GM23248 (cell line): ENCODE measurements at places on chromosomes 1 and 21. TPM values are rescaled to one million over a fixed set of nuclear protein-coding genes. Genes with fewer than 3 reads are reported as not detected.

The CDK18 gene
- total RNA-seq: not detected in 2 replicates

DNA sequence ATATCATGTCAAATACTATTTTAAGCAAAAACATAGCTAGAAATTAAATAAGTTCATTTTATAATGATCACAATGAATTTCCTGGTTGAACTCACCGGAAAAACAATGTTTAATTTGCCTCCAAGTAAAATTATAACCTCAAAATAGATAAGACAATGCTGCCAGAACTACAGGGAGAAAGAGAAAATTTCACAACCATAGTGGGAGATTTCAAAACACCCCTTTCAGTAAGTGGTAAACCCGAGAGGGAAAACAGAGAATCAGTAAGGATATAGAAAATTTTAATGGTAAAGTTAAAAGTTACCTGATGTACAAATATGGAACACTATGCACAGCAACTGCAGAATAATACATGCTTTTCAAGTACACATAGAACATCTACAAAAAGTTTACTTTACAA is 43.2 kb upstream of the PLA2G4A start:
- H3K27ac ChIP-seq: no peak overlapping the region
- no peaks in the 10 kb centered on the region for H3K36me3 ChIP-seq
- no peak overlapping the region for H3K4me3 ChIP-seq

DNA sequence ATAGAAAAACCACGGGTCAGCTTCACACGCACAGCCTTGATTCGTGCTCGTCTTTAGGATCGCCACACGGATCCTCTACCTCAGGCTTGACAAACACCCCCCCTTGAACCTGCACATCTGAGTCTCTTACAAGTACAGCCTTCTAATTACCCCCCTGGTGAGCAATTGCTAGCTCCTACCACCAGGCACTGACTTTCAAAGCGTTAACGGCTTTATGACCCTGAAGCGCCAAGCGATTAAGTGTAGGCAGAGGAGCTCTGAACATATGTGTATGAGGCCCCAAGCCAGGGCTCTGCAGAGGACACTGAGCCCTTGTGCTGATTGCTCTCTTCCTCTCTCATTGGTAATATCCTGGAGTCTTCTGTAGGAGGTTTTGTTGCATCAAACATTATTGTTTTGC is 55.7 kb upstream of the EPHA8 start:
- no peaks in the 10 kb centered on the region for H3K27me3 ChIP-seq
- H3K4me1 ChIP-seq: peaks cover 17% of the 10 kb centered on the region
- no peak for DNase-seq
- no peak overlapping the region for H3K27ac ChIP-seq
- H3K4me3 ChIP-seq: no peak overlapping the region
- peaks cover 8% of the 10 kb centered on the region; the same call in 1 of the 2 replicates for H3K36me3 ChIP-seq

DNA sequence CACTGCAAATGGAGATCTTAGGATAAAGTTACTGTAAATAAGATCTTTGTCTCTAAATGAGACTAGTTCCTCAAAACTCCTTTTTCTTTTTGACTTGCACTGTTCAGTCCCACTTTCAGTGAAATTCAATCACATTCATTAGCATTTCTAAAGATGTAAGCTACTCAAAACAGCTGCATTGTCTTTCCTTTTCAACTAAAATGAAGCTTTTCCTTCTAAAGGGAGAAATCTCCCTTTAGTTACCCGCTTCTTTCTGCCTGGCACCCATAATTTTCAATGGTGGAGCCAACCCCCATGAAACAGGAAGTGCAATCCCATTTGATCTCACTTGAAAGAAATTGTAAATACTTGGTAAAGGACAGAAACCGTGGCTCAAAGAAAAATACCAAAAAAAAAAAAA is 387.4 kb upstream of the PKN2 start:
- no peak for DNase-seq
- H3K27ac ChIP-seq: no peak overlapping the region
- H3K27me3 ChIP-seq: no peaks in the 10 kb centered on the region
- H3K4me1 ChIP-seq: no peaks in the 10 kb centered on the region

GRCh38 chr21:41973427-41973831 is 19.6 kb upstream of the C2CD2 start:
- H3K4me3 ChIP-seq: no peak overlapping the region
- no peak overlapping the region for H3K27ac ChIP-seq
- H3K4me1 ChIP-seq: no peaks in the 10 kb centered on the region
- no peaks in the 10 kb centered on the region for H3K27me3 ChIP-seq
- H3K36me3 ChIP-seq: no peaks in the 10 kb centered on the region
- no peak for DNase-seq

DNA sequence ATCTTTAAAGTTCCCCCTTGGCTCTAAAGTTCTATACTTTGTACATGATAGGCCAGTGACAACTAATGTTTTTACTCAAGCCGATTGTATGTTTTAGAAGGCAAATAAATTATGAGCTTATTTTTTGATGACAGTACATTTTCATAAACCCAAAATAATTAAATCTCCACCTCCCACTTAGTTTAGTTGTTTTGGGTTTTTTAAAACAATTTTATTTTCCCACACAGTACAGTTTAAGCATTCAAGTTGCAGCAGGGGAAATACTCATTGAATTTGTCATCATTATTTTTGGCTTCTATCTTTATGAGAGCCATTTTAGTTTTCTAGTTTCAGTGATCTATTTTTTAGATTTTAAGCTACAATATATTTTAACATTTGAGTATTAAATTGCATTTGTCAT is 93.6 kb downstream of the OLFML2B start:
- H3K4me1 ChIP-seq: peaks cover 19% of the 10 kb centered on the region
- no peaks in the 10 kb centered on the region for H3K27me3 ChIP-seq
- peak overlapping the region; percentile 56 for H3K27ac ChIP-seq
- no peaks in the 10 kb centered on the region for H3K36me3 ChIP-seq

- H3K27me3 ChIP-seq: no peaks in the 10 kb centered on the region
- no peak for DNase-seq
- no peak overlapping the region for H3K4me3 ChIP-seq
Measured at GRCh38 chr1:208202333-208202995, 41.7 kb downstream of the PLXNA2 start.

GRCh38 chr1:185433667-185434066 is 116.6 kb upstream of the IVNS1ABP start:
- H3K4me1 ChIP-seq: peaks cover 2% of the 10 kb centered on the region; the same call in 1 of the 2 replicates
- no peaks in the 10 kb centered on the region for H3K36me3 ChIP-seq
- no peak for DNase-seq
- H3K27me3 ChIP-seq: no peaks in the 10 kb centered on the region
- H3K4me3 ChIP-seq: no peak overlapping the region

The RGS13 gene
- not detected in 2 replicates for total RNA-seq

The GJC2 gene
- total RNA-seq: 0.54 and 2.7 TPM in 2 replicates

- no peaks in the 10 kb centered on the region for H3K27me3 ChIP-seq
- H3K4me3 ChIP-seq: no peak overlapping the region
- peaks cover 20% of the 10 kb centered on the region for H3K4me1 ChIP-seq
Measured at GRCh38 chr1:70091811-70092210, 113.6 kb downstream of the LRRC40 start.

The S100A16 gene
- total RNA-seq: 495 and 615 TPM in 2 replicates

- no peak overlapping the region for H3K4me3 ChIP-seq
- no peaks in the 10 kb centered on the region for H3K27me3 ChIP-seq
- H3K4me1 ChIP-seq: no peaks in the 10 kb centered on the region
- DNase-seq: no peak
Measured at GRCh38 chr1:111952125-111952657, 37.3 kb downstream of the KCND3 start.

The PTAFR gene
- not detected in 2 replicates for total RNA-seq

DNA sequence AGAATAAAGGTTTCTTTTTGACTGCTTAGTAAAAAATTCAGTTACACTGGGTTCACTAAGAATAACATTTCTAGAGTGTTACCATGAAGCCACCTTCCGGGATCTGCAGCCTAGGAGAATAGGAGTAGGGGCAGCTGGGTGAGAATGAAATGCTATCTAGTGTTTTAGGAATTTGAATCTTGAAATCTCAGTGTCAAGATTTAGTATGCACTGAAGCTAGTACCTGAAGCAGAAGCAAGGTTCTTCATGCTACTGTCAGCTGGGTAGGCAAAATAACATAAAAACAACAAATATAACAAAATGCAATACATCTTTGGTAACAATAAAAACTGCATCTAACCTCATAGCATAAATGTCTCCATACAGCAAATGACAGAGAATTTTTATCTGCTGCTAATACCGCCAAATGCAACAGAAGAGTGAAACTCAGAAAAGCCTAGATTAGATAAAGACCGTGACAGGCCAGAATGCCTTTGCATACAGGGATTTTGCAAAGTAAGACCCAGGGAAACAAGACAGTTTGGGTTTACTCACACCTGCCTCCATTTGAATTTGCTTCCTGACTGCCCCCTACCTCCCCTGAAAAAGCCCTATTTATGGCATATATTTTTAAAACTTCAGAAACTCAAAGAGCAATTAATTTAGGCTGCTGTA is 58.2 kb downstream of the GADD45A start:
- peaks cover 43% of the 10 kb centered on the region for H3K4me1 ChIP-seq
- no peak for DNase-seq
- no peaks in the 10 kb centered on the region for H3K27me3 ChIP-seq
- no peaks in the 10 kb centered on the region for H3K36me3 ChIP-seq
- H3K4me3 ChIP-seq: no peak overlapping the region

The NIBAN1 gene
- 34.8 and 35.5 TPM in 2 replicates for total RNA-seq

GRCh38 chr21:16421965-16422364 is 692.2 kb downstream of the USP25 start:
- no peak overlapping the region for H3K4me3 ChIP-seq
- H3K27me3 ChIP-seq: no peaks in the 10 kb centered on the region
- no peak overlapping the region for H3K27ac ChIP-seq
- no peaks in the 10 kb centered on the region for H3K36me3 ChIP-seq

DNA sequence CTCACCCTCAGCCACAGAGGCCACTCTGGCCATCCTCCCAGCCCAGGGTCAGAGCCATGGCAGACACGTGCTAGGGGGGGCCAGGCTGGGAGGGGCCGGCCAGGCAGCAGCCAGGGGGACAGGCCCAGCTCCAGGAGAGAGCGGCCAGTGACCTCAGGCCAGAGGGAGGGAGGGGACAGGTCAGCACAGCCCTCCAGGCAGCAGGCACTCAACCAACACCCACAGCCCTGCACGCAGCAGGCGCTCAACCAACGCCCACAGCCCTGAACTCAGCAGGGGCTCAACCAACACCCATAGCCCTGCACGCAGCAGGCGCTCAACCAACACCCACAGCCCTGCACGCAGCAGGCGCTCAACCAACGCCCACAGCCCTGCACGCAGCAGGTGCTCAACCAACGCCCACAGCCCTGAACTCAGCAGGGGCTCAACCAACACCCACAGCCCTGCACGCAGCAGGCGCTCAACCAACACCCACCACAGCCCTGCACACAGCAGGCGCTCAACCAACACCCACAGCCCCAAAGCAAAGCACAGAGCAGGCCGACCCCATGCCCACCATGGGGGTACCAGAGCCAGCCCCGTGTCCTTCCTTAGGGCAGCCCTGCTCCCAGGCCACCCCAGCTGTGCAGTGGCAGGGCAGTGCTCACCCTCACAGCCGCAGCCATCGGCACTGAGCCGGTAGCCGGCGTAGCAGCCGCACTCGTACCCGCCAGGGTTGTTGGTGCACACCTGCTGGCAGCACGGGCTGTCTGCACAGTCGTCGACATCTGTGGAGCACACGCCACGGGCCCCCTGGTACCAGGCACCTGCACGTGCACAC is 55.9 kb downstream of the ARHGEF16 start:
- H3K4me3 ChIP-seq: no peak overlapping the region
- H3K27ac ChIP-seq: no peak overlapping the region
- H3K36me3 ChIP-seq: no peaks in the 10 kb centered on the region
- H3K4me1 ChIP-seq: no peaks in the 10 kb centered on the region

The TBX19 gene
- total RNA-seq: 1.2 and 2.3 TPM in 2 replicates

DNA sequence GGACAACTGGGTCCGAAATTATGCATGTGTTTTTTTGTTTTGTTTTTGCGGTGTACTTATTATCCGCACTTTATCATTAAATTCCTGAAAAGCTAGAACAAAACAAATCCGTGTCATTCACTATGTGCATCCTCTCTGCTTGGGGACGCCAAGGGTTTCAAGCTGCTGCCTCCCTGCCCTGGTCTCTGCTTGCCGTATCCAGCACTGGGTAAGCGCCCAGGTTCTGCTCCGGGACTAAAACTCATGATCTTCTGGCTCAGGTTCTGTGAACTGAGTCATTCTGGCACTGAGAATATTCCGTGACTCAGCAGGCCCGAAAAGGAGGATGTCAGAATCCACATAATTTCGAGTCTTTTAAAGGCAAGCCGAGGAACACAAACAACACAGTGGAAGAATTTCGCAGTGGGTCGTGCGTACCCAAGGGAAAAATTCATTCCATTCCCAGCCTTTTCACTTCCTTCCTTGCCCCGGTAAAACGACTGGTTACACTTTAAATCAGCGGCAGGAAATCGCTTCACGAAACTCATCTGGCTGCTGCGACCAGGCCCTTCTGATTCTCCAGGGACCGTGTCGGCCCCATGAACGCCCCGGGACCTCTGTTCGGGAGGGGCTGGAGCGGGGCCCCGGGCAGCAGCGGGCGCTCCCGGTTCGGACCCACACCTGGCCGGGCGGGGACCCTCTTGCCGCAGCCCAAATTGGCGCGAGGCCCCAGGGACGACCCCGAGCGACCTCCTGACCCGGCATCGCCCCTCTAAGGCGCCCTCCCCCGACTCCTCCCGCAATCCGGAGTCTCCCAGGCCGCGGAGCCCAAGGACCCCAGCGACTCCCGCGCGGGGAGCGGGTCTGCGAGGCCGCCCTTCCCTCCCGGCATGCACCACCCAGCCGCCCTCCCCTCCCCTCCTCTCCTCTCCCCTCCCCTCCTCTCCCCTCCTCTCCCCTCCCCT is 746 bp upstream of the LAMC1 start:
- peak overlapping the region; percentile 97 for H3K4me3 ChIP-seq
- peaks cover 16% of the 10 kb centered on the region; the same call in 1 of the 2 replicates for H3K36me3 ChIP-seq
- peak; percentile 97 for DNase-seq
- H3K27me3 ChIP-seq: no peaks in the 10 kb centered on the region

- no peaks in the 10 kb centered on the region for H3K4me1 ChIP-seq
- no peak for DNase-seq
- no peak overlapping the region for H3K27ac ChIP-seq
- peaks cover 55% of the 10 kb centered on the region for H3K36me3 ChIP-seq
- H3K4me3 ChIP-seq: no peak overlapping the region
Measured at GRCh38 chr1:90936731-90937130, 85.1 kb downstream of the ZNF644 start.

The THEM5 gene
- not detected in 2 replicates for total RNA-seq

DNA sequence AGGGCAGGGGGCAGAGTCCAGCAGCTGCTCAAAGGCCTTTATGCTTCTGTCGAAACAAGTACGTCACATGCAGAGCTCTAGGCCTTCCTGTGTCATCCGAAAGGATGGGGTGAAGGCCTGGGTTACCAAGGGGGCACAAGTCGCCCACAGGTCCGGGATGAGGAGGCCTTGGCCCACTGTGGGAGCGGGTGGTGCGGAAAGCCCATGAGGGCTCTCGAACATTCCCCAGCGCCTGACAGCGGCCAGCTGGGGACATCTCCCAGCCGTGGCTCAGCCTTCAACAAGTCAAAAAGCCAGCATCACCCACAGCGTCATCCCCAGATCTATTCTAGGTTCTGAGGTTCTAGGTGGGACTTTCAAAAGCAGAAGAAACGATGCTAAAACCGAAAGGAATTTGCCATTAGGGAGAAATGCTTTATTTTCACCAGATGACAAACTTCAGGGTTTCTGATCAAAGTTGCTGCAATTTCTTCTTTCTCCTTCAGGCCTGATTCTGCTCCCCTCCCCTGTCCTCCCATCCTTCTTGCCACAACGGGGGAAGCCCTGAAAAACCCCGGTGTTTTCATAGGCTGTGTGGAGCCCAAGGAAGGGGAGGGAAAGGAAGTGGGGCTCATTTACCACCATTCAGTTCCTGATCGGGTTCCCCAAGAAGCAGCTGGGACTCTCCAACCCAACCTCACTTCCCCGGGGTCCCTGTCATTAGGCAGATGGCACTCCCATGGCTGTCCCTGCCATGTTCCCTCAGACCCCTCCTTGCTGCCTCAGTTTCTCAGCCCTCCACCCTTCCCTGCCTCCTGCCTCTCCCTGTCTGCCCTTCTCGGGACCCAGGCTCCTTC is 17.6 kb downstream of the GPR137B start:
- no peak overlapping the region for H3K4me3 ChIP-seq
- H3K4me1 ChIP-seq: no peaks in the 10 kb centered on the region
- H3K27ac ChIP-seq: no peak overlapping the region
- no peak for DNase-seq
- H3K36me3 ChIP-seq: no peaks in the 10 kb centered on the region
